ENCODE measurements at places on chromosomes 6 and 20. TPM values are rescaled to one million over a fixed set of nuclear protein-coding genes. Genes with fewer than 3 reads are reported as not detected.

CD93 gene
- 133 TPM for total RNA-seq

PI3 gene
- 90.4 TPM for total RNA-seq

TFAP2B gene
- total RNA-seq: not detected

VPS16 gene
- total RNA-seq: 44.1 TPM

SPTLC3 gene
- 23.2 TPM for total RNA-seq

MCCD1 gene
- not detected for total RNA-seq

ZSWIM1 gene
- 5.2 TPM for total RNA-seq

CRISP2 gene
- 0.28 TPM for total RNA-seq

RIPOR3 gene
- 4.3 TPM for total RNA-seq

GRCh38 chr20:13340088-13340487 is 119.0 kb downstream of the ISM1 start:
- no peak for DNase-seq

DNA sequence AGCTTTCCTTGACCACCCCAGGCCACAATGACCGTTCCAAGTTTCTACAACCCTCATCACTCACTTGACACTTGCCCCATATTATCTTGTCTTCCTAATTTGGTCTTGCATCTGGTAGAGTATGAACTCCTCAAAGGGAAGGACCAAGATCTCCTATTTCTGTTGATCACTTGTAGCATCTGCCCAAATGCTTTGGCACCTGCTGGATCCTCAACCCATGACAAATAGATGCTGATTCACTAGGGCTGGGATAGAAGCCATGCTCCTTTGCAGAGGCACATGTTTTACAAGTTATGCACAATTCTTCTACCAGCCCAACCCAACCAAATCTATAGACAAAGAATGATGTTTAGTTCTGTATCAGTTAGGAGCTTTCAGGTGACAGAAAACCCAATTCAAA is 110.7 kb downstream of the UNC5CL start:
- DNase-seq: no peak

- no peak for DNase-seq
Measured at GRCh38 chr6:163136681-163137397, 277.7 kb upstream of the QKI start.

GRCh38 chr6:45743028-45743615 is 272.5 kb downstream of the CLIC5 start:
- no peak for DNase-seq

- DNase-seq: no peak
Measured at GRCh38 chr6:100462706-100463629, 1.8 kb downstream of the SIM1 start.

DNA sequence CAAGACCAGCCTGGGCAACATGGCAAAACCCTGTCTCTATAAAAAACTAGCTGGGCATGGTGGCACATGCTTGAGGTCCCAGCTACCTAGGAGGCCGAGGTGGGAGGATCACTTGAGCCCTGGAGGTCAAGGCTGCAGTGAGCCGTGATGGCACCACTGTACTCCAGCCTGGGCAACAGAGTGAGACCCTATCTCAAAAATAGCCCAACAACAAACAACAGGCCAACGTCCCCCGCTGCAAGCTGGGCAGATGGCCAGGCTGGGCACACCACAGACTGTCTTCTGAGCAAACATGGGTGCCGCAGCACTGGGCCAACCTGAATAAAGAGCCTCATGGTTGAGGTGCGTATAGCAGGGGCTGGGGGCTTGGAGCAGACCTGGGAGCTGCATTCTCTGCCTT is 46.6 kb upstream of the SRF start:
- no peak for DNase-seq

DNA sequence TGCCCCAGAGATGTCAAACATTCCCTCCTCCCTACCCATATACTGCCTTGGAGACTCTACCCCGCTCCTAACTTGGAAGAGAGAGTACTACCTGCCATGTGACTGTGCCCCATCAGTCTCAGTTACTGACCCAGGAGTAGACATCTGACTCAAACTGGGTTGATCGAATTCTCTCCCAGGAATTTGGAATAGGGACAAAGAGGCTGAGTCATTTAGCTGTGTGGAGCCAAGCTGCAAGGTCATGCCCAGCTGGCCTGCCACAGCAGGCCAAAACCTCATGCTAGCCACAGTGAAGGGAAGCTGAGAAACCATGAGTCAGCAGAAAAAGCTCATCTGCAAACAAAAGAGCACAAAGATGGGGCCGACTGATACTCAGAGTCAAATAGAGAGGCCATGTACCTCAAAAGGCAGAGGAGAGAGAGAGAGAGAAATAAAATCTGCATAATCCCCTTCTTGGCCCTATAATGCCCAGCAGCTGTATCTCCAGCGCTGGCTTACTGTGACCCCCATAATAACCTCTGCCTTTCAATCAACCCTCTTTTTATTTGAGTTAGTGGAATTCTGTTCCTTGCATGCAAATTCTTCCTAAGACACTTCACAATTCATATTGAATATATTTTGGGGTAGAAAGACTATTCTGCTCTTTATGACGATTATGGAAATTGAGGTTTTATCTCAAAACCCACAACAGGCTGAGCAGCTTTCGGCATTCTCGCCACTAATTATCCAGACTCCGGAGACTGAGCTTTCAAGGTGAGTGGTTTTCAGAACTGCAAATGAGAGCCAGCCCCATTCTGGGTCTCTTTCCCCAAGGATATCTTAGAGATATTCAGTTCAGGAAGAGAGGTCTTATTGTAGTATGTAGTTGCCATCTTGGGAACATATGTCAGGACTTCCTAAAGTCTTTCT is 21.4 kb upstream of the AKIRIN2 start:
- peak; percentile 47 for DNase-seq

- no peak for DNase-seq
Measured at GRCh38 chr6:75393806-75394205, 99.8 kb downstream of the FILIP1 start.

- DNase-seq: peak; percentile 63
Measured at GRCh38 chr20:6381887-6382286, 259.1 kb upstream of the FERMT1 start.

GRCh38 chr6:113960795-113961194 is 10.2 kb downstream of the HDAC2 start:
- DNase-seq: no peak

DNA sequence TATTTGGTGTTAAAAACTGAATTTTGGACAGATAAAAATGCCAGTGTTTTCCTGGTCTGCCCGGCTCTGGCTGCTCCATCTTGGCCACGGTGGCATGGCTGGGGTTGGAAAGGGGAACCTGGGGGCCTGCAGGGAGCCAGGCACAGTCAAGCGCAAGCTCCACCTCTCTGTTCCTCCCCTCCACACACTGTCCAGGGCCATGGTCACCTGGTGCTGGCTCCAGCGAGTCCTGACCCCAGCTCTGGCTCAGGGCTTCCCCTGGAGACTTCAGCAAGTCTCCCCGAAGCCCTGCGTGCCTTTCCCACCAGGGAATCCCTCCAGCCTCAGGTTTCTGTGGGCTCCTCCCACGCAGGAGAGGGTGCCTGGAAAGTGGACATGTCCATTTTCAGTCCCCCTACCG is 298.5 kb downstream of the QKI start:
- no peak for DNase-seq

DNA sequence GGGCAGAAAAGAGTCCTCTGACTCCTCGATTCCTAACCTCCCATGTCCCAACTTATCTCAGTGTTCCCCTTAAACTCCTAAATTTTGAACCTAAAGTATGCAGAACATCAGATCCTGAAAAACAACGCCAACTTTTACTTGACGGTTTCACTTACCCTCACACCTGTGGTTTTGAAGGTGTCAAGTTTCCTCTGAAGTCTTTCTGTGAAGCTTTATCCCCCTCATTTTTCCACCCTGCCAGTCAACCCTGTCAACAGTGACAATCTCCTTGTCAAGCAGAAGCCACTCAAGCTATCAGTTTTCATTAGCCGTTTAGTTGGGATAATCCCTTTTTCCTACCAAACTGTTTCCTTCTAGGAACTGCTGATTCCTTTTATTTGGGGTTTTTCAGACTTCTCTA is 245.4 kb upstream of the PREP start:
- DNase-seq: no peak

GRCh38 chr20:53643031-53643832 is 49.6 kb upstream of the ZNF217 start:
- no peak for DNase-seq

DNA sequence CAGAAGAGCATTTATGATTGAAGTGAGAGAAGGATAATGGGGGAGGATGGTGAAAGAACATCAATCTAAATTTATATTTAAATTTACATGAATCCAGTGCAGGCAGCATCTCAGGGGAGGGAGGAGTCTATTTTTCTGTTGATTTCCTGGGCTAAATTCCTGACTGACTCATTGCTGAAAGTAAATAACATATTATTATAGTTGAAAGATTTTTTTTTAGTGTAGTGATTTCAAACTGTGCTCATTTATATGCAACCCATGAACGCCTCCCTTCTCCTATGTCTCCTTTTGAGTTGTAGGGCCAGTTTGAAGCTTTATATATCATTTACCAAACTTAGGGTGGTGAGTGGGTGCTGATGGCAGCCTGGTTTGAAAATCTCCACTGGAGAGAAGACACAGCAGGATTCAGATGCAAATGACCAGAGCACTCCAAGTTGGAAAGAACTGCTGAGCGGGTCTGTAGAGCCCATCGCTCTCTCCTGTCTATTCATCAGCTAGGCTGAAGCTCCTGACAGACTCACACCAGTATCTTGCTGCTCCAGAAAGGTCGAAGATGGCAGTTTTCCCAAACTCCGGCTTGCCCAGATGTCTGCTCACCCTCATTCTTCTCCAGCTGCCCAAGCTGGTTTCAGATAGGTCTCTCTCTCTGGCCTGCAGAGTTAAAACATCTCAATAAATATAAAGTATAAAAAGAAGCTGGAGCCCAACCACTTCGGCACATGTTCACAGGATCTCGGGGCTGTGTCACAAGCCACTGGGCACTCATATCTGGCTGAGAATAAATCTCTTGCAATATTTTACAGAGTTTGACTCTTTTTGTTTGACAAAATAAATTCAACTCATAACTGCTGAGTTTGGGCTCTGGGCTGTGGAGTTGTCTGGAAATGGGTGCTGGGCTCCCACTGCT is 18.3 kb downstream of the BTN2A1 start:
- no peak for DNase-seq

DNA sequence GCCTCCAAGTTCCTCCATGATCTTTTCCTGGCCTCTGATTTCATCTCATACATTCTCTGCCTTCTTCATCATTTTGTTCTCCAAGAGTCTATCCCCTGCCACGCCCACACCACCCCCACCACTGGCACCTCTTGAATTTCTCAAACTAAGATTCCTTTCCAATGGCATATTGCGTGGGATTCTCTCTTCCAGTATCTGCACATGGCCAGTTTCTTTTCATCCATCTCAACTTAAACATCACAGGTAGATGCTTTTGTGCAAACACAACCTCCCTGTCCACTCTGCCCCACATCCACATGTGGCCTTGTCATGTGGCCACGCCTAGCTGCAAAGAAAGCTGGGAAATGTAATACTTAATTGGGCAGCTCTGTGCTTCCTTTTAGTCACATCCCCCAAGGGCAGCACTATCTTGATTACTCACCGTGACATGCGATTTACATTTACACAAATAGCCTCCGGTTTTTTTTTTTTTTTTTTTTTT is 33.4 kb upstream of the ZMYND8 start:
- DNase-seq: no peak

- DNase-seq: no peak
Measured at GRCh38 chr20:39289316-39289715, 327.2 kb downstream of the DHX35 start.

DNA sequence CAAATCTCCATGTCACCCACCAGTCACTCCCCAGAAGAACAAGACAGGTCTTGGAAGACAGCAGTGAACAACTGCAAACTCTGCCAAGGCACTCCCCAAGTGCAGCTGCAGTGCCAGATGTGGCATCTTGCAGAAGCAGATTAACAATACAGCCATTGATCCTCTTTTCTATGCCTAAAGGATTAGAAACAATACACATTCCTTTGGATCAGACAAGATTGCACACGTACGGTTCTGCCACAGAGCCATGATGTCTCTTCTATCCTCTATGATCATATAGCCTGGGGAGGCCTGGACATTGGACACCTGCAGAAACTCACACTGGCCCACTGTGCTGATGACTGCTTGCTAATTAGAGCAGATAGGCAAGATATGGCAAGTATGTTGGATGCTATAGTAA is 155.9 kb downstream of the MYLK4 start:
- DNase-seq: no peak

GRCh38 chr20:63627751-63628245 is 897 bp upstream of the GMEB2 start:
- DNase-seq: no peak

GRCh38 chr6:1200081-1200408 is 111.9 kb upstream of the FOXQ1 start:
- peak; percentile 27 for DNase-seq

GRCh38 chr6:140230282-140230681 is 855.8 kb upstream of the CITED2 start:
- no peak for DNase-seq

- DNase-seq: peak; percentile 32
Measured at GRCh38 chr20:38065764-38066375, 32.3 kb downstream of the RPRD1B start.

DNA sequence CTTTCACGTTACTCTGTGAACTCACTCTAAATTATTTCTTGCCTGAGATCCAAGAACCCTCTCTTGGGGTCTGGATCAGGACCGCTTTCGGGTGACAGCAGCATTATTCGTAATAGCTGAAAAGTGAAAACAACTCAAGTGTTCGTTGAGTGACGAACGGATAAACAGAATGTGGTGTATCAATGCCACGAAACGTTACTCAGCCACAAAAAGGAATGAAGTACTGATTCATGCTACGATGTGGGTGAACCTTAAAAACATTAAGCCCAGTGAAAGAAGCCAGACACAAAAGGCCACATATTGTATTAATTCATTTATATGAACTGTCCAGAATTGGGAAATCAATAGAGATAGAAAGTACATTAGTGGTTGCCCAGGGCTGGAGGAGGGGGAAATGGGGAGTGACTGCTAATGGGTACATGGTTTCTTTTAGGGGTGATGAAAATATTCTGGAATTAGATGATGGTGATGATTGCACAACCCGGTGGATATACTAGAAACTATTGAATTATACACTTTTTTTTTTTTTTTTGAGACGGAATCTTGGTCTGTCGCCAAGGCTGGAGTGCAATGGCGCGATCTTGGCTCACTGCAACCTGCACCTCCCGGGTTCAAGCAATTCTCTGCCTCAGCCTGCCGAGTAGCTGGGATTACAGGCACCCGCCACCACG is 8.4 kb downstream of the PTGIS start:
- DNase-seq: no peak

GRCh38 chr6:4775494-4776130 is 592 bp upstream of the CDYL start:
- peak; percentile 83 for DNase-seq
